Activated gamma-delta T cell treated with anti-CD3 and anti-CD28 coated beads, Interleukin-2, amount 50 U/mL, for 16 hours (primary cell): ENCODE measurements at places on chromosomes 13 and 19.

GRCh38 chr13:106499113-106499512 is 36.3 kb downstream of the EFNB2 start:
- DNase-seq, result no peak

GRCh38 chr13:60095300-60095699 is 68.4 kb downstream of the DIAPH3 start:
- no peak for DNase-seq

DNA sequence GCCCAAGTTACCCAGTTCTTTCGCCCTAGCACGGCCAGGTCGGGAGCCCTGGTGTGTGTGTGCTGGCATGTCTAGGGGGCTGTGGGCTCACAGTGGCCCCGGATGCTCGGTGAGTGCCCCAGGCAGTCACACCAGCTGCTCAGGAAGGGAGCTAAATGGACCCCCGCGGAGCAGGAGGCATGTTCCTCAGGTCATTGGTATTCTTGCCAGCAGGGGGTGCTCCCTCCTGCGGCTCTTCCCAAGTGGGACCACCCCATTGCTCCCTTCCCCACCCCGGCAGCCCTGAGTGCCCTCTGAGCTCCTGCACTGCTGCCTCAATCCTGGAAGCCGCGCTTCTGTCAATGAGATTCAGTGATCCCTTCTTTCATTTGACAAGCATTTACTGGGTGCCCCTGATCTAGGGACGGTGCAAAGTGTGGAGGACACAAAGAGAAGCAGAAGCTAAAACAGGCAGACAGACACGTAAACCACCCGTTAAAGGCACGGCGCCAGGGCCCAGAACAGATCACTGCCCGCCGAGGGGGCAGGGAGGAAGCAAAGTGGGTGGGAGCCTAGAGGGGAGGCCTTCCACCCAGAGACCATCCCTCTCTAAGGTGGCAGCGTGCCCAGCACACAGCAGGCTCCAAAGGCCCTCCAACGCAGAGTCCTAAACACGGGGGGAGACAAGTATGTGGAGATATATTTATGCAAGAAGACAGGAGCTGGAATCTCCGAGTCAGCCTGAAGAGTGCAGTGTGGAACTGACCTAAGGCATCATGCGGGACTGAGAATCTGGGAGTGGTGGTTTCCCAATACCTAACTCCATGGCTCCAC is 5.2 kb upstream of the ADPRHL1 start:
- no peak for DNase-seq

DNA sequence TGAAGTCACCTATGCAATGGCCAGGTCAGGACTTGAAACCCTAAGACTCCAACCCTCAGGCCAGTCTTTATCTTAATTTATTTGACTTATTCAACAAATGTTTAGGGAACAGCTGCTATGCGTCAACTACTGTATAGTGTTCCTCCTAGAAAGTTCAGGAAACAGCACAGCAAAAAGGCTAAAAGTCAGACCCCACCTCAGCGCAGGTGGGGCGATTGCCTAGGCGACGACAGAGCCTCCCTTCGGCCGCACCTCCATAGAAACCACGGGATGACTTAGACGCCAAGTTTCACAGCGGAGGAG is 502 bp downstream of the VRK3 start:
- no peak for DNase-seq

DNA sequence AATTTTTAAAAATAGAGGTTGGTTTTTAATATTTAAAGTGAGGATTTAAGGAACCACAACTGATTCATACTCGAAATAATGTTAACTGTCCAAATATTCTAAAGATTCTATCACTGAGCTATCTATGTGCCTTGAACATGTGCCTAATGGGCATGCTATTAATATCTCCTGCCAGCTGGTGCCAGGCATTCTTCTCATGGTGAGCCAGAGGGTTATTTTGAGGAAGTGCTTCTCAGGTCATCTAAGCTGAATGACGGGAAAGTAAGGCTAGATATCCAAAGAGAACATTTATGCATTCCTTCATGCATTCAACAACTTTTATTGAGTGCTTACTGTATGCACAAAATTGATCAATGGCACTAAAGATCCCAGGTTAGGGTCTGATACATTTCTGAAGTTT is 138.2 kb downstream of the PIBF1 start:
- DNase-seq, result no peak

GRCh38 chr13:44842158-44842557 is 147.1 kb downstream of the NUFIP1 start:
- no peak for DNase-seq

GRCh38 chr19:33840783-33841182 is 44.1 kb downstream of the KCTD15 start:
- no peak for DNase-seq

- DNase-seq, result no peak
Observed at GRCh38 chr13:48477191-48477855, 55.6 kb downstream of the RCBTB2 start.

DNA sequence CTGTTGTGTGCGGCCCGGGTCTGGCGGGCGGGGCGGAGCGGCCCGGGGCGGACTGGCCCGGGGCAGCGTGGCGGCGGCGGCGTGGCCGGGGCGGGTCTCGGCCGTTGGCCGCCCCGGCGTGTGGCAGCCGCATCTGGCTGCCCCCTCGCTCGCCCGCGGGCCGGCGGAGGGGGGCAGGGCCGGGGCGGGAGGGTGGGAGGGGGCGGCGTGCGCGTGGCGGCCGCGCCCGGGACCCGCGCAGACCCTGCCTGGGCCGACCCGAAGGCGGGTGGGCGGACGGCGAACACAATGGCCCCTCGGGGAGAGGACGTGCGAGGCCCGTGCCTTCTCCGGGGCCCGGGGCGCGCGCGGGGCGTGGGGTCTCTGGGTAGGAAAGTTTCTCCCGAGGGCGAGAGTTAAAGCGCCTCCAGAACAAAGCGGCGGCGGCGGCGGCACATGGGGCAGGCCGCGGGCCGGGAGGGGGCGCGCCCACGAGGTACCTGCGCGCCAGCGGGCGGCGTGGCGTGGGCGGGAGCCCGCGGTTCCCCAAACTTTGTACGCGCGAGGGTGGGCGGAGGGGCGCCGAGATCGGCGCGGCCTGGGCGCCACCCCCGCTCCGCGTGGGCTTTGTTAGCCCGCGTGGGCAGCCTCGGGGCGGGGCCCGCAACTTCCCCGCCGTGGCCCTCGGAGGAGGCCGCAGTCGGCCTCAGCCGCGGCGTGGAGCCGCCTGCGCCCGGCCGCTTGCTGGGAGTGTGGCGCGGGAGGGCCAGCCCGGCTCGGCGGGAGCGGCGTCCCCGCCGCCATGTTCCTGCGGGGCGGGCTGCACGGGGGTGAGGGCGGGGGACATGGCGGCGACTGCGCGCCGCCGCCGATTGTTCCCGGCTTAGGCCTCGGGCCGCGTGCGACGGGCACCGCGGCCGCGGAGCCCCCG is 764 bp downstream of the MIR17HG start:
- peak; percentile 56 for DNase-seq

- no peak for DNase-seq
Observed at GRCh38 chr13:27775943-27776342, 16.3 kb upstream of the GSX1 start.

GRCh38 chr19:3346677-3347353 is 19.6 kb upstream of the NFIC start:
- no peak for DNase-seq

GRCh38 chr19:40398417-40399131 is 8.6 kb upstream of the HIPK4 start:
- peak; percentile 11 for DNase-seq

GRCh38 chr19:10611907-10612306 is 13.4 kb upstream of the SLC44A2 start:
- DNase-seq, result no peak

GRCh38 chr19:48483301-48483700 is 14.1 kb downstream of the CYTH2 start:
- DNase-seq, result no peak

GRCh38 chr19:1668486-1669270 is 16.3 kb upstream of the TCF3 start:
- DNase-seq, result no peak

GRCh38 chr13:98143601-98144026 is 720 bp downstream of the FARP1 start:
- DNase-seq, result no peak

DNA sequence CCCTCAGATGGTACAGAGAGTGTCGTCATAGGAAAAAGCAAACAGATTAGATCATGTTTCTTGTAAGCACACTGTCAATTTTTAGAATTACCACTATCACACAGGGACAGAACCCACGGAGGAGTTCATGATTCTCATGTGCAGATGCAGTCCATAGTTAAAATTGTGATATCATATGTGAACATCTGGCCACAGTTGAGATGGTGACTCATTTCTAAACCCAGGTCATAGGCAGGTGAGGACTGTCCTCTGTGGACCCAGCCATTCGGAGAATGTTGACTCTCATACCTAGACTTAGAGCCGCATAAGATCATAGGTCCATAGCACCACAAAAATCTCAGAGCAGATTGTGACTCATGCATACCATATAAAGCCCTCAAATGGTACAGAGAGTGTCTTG is 17.8 kb upstream of the ZNF730 start:
- no peak for DNase-seq

DNA sequence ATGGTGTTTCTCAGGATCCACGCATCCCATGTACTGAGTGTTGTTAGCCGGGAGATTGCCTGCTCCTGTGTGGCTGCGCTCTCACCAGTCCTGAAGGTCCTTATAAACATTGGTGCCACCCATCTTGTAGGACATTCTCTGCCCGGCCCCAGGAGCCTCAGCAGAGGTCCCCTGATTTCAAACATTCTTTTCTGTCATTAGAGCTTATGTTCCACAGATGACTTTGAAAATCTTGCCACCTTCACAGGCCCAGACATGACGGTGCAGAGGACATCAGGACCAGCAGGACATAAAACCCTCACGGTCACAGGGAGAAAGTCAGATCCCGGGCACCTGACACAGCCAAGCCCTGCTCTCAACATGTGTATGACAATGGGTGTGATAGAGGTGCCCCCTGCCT is 33.2 kb upstream of the PEPD start:
- DNase-seq, result no peak

DNA sequence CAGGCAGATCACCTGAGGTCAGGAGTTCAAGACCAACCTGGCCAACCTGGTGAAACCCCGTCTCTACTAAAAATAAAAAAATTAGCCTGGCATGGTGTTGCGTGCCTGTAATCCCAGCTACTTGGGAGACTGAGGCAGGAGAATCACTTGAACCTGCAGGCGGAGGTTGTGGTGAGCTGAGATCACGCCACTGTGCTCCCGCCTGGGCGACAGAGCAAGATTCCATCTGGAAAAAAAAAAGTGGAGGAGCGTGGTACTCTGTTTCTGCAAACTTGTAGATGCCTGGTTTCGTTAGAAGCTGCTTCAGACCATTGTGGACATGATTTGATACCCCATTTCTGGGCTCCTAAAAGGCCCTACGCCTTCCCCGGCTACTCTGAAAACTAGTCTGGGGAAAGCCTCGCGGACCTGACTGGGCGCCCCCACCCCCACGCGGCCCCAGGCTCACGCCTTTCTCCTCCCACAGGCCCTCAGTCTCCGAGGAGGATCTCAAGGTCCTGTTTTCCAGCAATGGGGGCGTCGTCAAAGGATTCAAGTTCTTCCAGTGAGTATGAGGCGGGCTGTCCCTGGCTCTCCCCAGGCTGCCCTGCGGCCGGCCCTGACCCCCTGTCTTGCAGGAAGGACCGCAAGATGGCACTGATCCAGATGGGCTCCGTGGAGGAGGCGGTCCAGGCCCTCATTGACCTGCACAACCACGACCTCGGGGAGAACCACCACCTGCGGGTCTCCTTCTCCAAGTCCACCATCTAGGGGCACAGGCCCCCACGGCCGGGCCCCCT is 11.5 kb downstream of the PLPPR3 start:
- no peak for DNase-seq

DNA sequence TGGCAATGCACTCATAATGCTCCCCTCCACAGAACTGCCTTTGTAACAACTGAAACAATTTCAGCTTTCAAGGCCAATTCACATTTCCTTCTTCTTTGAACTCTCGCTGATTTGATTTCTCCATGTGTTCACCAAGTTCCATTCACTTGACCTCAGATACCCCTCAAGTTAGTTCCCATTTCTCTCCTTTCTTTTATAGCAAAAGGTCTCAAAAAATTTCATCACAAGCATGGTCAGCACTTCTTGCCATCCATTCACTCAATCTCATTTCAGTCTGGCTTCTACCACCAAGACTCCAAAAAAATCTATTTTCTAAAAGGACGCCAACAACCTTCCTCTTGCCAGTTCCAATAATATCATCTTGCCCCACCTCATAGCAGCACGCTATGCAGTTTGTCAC is 135.7 kb downstream of the DIAPH3 start:
- DNase-seq, result no peak

DNA sequence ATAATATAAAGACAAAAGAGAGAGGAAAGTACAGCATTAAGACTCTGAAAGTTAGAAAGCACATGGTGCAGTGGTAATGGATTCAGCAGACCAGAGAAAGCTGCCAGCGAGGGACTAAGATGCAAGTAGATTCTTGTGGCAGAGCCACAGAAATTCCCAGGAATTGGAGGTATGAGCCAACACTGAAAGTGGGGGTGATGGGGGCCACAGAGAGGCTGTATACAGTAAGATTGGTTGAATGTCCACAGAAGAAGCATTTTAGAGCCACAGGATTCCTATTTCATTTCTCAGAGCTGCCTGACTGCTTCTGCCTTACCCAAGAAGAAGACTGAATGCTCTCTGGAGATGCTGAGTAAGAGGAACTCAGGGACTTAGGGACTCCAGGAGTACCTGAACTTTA is 295.0 kb downstream of the LMO7 start:
- DNase-seq, result no peak

DNA sequence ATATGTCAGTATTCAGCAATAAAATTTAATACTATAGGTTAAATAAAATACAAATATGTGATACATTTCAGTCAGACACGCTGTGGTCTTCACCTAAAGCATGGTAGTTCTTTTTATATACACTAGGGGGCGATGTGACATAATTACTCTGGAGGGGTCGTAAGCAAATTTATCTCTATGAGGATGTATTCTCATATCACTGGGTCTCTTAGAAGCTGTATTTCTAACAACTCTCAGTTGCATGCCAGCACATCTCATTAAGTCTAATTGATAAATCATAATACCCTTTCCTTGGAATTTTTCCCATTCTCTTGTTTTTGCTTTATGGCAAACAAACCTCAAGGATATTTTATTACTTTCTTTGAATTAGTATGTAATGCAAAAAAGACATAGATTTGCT is 3.9 kb upstream of the PCDH17 start:
- DNase-seq, result no peak

DNA sequence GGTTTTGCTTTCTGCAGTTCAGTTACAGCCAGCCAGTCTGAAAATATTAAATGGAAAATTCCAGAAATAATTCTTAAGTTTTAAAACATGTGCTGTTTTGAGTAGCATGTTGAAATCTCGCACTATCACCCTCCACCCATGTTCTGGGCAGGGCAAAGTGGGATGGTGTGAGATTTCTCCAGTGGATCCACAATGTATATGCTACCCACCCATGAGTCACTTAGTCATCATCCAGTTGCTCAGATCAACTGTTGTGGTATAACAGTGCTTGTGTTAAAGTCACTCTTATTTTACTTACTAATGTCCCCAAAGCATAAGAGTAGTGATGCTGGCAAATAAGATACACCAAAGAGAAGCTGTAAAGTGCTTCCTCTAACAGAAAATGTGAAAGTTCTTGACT is 56.4 kb downstream of the CYSLTR2 start:
- DNase-seq, result no peak
